CD8-positive, alpha-beta memory T cell (primary cell): ENCODE measurements at places on chromosomes 5 and 9.

GRCh38 chr9:38088006-38088925, 19.2 kb upstream of the SHB start:
- H3K27ac ChIP-seq = no peak overlapping the region
- no peaks in the 10 kb centered on the region for H3K36me3 ChIP-seq
- peak; percentile 75 for DNase-seq
- no peaks in the 10 kb centered on the region for H3K27me3 ChIP-seq
- no peaks in the 10 kb centered on the region for H3K4me1 ChIP-seq
- no peak overlapping the region for H3K4me3 ChIP-seq

GRCh38 chr9:17900606-17901005, 321.7 kb downstream of the SH3GL2 start:
- H3K36me3 ChIP-seq = no peaks in the 10 kb centered on the region
- H3K4me1 ChIP-seq = no peaks in the 10 kb centered on the region

GRCh38 chr5:88193896-88194295, 74.7 kb downstream of the TMEM161B start:
- H3K36me3 ChIP-seq = peaks cover 6% of the 10 kb centered on the region
- no peak overlapping the region for H3K27ac ChIP-seq
- no peaks in the 10 kb centered on the region for H3K4me1 ChIP-seq
- DNase-seq = no peak
- H3K27me3 ChIP-seq = no peaks in the 10 kb centered on the region
- H3K4me3 ChIP-seq = no peak overlapping the region

GRCh38 chr5:136434795-136435194, 69.5 kb upstream of the TRPC7 start:
- H3K27me3 ChIP-seq = no peaks in the 10 kb centered on the region
- H3K4me1 ChIP-seq = no peaks in the 10 kb centered on the region
- no peak overlapping the region for H3K27ac ChIP-seq
- no peak for DNase-seq

- H3K4me3 ChIP-seq = no peak overlapping the region
- H3K36me3 ChIP-seq = no peaks in the 10 kb centered on the region
- no peaks in the 10 kb centered on the region for H3K4me1 ChIP-seq
- H3K27ac ChIP-seq = no peak overlapping the region
- DNase-seq = no peak
- H3K27me3 ChIP-seq = peaks cover 18% of the 10 kb centered on the region
Observed at GRCh38 chr5:141493500-141494422, 4.9 kb downstream of the PCDHGC5 start.
